ENCODE measurements at places on chromosomes 16 and 17.

DNA sequence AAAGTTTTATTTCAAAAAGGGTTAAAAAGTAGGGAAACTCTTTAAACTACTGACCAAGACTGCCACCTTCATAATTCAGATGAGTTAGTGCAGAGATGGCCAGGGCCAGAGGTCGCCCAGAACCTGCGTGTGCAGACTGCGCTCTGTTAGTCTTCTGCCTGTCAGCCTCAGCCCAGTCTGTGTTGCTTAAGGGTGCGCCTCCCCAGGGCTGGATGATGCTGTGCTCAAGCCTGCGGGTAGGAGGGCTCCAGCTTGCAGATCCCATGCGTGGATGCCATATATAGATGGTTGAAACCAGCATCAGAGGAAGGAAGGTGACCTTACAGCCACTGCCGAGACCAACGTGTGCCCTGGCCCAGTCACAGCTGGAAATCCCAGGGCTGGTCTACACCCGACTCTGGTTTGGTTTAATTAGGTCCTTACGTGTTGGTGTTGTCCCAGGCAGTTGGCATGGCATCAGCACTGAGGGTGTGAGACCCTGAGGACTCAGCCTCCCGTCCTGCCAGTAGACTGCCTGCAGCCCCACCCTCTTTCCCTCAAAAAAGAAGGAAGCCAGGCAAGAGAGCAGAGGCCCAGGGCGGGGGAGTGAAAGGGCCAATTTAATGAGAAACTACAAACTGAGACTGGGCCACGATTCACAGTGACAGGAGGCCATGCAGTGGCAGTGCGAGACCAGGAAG is 27.7 kb downstream of the CDIP1 start:
- no peak for DNase-seq

GRCh38 chr17:50301891-50302584 is 27.8 kb downstream of the TMEM92 start:
- no peak for DNase-seq

- peak; percentile 92 for DNase-seq
These were observed at the start of gene BPTF for GRCh38 chr17:67824735-67825626. Gene BPTF (plus strand): TSS chr17:67825503. CDS start chr17:67825725, 222 bp downstream.

GRCh38 chr16:4415538-4416199 is 727 bp downstream of the CORO7 start:
- DNase-seq, result peak; percentile 67

DNA sequence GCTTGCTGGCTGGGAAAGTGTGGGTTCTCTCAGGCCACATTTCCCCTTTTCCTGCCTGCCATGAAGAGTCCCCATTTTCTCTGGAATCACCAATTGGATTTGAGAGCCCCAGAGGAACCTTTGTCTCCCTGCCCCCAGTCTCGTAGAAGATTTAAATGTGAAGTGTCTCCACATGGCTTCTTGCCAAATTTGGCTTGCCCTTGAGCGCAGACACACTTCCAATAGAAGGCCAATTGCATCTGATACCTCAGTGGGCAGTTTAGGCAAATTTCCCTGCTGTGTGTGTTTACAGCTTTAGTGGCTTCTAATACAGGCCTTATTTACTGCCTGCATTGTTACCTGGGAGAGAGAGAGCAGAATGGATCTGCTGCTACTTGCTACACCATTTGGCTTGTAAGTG is 29.7 kb downstream of the CDK5R1 start:
- DNase-seq, result no peak

- no peak for DNase-seq
These were observed 92.6 kb upstream of the TMEM132E start for GRCh38 chr17:34486761-34487160.

GRCh38 chr17:77089124-77089490 is 51.7 kb upstream of the SEC14L1 start:
- DNase-seq, result no peak

DNA sequence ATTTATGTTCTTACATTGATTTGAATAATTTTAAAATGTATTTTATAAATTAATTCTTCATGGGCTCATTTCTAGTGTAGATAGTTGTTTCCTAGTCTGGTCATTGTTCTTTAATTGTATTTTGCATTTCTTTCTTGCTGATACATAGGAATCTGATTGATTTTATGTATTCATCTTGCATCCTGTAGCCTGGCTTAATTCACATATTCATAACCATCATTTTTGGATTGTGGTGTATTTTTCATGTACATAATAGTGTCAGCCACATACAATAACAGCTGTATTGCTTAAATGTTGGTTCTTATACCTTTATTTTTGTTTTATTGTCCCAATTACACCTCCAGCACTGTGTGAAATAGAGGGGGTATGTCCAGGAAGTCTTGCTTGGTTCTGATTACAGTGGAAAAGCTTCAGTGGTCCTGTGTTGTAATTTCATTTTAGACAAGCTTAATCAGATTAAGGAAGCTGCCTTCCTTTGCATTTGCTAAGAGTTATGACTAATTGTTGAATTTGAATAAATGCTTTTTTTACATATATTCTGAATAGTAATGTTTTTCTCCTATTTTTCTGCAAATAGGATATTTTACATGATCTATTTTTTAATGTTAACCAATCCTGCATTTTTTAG is 103.7 kb downstream of the USP22 start:
- DNase-seq, result no peak

DNA sequence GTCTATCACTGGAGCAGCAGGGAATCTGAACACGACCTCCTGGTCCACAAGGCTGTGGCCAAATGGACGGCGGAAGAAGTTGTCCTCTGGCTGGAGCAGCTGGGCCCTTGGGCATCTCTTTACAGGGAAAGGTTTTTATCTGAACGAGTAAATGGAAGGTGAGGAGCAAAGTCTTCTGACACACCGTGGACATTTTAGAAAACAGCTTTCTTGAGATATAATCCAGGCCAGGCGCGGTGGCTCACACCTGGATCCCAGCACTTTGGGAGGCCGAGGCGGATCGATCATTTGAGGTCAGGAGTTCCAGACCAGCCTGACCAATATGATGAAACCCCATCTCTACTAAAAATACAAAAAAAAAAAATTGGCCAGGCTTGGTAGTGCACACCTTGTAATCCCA is 17.1 kb downstream of the BFAR start:
- DNase-seq, result no peak

GRCh38 chr17:61458421-61459141 is 6.4 kb downstream of the TBX4 start:
- no peak for DNase-seq

- DNase-seq, result no peak
These were observed 9.9 kb downstream of the TSPOAP1 start for GRCh38 chr17:58318627-58319172.

DNA sequence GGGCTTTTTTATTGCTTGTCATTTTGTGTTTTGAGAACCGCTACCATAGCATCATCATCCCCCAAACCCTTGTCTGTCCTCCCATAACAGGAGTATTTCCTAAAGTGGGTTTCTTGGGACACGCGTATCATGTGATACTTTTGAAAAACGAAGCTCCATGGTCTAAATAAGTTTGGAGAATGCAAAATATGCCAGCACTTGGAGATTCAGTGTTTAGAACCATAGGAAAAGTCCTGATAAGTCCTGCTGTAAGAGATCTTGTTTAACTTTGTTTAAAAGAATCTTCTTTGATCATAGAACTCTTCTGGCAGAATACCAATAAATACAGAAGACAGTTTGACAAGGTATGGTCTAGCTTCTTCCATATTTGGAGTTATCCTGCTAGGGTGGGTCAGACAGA is 59.3 kb downstream of the NKD1 start:
- no peak for DNase-seq

GRCh38 chr16:81170824-81171223 is 67.7 kb upstream of the BCO1 start:
- DNase-seq, result no peak

- DNase-seq, result no peak
These were observed 766 bp upstream of the B3GNT9 start for GRCh38 chr16:67151431-67152097.

DNA sequence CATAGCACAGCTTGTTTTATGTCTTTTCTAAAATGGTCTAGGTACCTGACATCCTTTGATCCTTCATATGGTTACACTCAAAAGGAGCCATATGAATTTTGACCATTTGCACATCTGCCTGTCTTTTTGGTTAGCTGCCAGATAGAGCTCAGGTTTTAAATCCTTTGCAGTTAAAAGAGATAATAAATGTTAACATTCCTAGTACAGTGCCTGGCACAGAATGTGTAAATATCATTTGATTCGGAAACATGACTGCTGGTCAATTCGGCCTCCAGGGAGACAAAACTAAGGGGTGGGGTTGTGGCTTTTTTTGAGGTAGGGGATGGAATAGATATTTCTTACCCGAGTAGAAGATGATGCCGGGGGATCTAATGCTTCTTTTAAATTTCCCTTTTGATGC is 64.2 kb downstream of the FTO start:
- DNase-seq, result no peak

DNA sequence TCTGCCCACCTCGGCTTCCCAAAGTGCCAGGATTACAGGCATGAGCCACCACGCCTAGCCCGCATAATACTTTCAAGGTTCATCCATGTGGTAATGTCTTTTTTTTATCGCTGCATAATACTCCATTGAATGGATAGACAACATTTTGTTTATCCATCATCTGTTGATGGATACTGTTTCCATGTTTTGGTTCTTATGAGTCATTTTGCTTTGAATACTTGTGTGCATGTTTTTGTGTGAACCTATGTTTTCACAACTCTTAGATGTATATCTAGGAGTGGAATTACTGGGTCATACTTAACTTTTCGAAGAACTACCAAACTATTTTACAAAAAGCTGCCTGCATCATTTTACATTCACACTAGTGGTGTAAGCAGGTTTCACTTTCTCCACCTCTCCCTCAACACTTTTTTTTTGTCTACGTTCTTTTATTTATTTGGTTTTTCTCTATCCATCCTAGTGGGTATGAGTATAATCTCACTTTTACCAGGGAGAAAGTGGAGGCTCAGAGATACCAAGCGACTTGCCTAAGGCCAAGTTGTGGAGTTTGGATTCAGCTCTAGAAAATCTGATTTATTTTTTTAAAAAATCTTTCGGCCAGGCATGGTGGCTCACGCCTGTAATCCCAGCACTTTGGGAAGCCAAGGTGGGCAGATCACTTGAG is 151.2 kb downstream of the CMIP start:
- DNase-seq, result no peak

- no peak for DNase-seq
These were observed 9.8 kb upstream of the SMIM5 start for GRCh38 chr17:75623386-75623785.

GRCh38 chr17:44374306-44375195 is 10.9 kb upstream of the FAM171A2 start:
- DNase-seq, result no peak

GRCh38 chr17:17402558-17402957 is 74.2 kb upstream of the MED9 start:
- no peak for DNase-seq

DNA sequence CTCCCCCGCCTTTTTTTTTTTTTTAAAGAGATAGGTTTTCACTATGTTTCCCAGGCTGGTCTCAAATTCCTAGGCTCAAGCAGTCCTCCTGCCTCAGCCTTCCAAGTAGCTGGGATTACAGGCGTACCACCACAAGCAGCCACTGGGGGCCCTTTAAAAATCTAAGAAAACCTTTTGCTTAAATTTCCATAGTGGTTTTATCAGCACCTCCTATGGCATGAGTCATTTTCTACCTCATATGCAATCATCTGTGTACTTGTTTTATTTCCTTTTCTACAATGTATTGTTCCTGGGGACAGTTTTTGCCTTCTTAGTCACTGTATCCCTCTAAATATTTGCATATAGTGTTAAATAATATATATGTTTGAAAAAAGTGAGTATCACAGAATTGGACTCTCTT is 29.2 kb downstream of the GNA13 start:
- no peak for DNase-seq

DNA sequence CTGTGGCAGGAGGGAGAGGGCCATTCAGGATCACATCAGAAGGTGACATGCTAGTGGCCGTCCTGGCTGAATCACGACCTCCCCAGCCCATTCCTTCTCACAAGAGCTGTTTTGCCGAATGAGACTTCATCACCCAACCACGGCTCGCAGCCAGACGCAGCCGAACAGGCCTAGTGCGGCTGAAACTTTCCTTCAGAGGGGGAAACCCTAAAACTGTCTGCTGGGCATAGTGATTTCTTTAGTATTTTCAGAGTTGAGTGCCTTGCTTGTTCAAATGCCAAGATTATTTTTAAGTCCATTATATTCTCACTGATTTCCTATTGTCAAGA is 343.7 kb downstream of the CPPED1 start:
- DNase-seq, result no peak

DNA sequence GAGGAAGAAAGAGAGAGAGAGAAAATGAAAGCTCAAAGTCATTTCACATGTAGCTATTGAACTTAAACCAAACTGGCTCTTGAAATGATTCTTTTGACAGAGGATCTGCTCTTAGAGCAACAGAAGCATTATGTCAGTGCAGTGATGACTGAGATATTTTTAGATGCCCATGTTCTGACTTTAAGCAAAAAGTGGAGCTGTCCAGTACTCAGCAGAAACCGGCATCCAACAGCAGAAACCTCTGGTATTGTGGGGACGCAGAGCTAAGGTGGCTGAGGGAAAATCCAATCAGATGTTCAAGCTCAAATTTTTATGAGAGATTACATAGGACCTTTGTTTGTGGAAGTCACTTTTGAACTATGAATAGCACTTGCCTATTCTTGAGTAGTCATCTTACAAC is 69.8 kb upstream of the ANKFN1 start:
- no peak for DNase-seq

DNA sequence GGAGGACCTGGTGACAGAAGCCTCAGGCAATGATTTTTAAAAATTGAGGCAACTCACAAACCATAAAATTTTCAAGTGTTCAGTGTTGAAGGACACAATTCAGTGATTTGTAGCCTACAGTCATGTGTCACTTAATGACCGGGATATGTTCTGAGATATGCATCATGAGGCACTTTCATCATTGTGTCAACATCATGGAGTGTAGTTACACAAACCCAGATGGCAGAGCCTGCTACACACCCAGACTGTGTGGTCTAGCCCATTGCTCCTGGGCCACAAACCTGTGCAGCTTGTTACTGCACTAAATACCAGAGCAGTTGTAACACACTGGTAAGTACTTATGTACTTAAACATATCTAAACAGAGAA is 1.6 kb downstream of the PRSS41 start:
- no peak for DNase-seq

DNA sequence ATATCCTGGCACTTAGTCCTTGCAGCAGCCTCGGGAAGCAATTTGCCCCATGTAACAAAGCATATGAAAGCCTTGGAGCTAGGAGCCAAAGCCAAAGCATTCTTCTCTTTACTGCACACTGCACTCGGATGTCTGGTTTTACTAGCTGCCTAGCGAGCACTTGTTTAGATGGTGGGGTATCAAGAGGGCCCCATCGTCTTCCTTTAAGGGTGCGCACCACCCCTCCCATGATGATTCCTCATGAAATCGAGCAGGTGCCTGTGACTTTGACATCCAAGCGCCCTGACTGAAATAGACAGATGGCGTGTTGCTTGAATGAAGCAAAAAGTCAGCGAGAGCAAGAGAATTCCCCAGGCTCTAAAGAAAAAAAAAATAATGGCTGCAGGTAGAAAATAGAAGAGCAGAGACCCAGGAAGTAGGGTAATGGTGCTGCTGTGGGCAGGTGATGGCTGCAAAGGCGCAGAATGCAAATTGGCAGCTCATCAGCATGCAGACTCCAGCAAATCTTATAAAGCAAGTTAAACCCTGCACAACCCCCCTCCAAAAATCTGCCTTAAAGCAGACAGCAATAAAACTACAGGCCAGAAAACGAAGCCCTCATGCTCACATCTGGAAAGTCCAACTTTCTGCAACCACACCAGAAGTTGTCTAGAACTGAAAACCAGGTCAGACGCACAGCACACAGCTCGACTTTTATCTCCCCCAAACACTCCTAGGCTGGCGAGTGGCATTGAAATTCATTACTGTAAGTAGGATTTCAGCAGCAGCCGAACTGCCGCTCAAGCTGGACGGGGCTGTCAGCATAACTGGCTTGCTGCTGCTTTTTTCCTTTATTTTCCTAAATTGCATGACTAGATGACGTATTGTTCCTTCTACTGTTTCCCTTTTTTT is 384.3 kb downstream of the RBFOX1 start:
- DNase-seq, result no peak

Data from hypothalamus (tissue), 51 donors.